ENCODE measurements at places on chromosomes 1 and 21. TPM values are rescaled to one million over a fixed set of nuclear protein-coding genes. Genes with fewer than 3 reads are reported as not detected.

The APOBEC4 gene
- total RNA-seq = 0.66 TPM

DNA sequence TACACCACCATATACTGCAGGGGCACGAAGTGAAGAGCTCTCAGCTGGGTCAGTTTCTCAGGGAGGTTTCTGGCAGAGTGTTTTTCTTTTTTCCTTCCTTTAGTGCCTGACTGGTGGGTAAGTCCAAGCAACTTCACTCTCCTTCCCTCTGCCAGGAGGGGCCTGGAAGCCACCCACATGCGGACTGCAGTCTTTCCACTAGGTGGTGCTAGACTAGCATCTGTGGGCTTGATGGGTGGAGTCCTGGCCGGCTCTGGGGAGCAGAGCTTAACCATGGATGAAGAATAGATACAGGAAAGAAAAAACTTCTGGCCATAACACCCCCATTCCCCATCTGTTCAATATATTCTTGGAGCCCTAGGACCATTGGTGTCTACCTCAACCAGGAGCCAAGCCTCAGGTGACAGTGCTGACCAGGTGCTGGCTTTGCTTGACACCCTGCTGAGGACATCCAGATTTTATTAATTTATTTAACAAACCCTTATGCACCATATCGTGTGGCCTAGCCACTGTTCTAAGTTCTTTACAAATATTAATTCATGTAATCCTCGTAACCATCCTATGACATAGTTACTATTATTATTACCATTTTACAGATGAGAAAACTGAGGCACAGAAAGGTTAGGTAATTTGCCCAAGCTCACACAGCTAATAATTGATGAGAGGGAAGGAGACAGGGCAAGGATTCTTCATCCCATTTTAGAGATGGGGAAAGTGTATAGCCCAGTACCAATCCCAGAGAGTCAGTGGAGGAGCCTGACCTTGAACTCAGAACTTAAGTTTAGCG is 126.7 kb upstream of the CSF3R start:
- no peak for DNase-seq

DNA sequence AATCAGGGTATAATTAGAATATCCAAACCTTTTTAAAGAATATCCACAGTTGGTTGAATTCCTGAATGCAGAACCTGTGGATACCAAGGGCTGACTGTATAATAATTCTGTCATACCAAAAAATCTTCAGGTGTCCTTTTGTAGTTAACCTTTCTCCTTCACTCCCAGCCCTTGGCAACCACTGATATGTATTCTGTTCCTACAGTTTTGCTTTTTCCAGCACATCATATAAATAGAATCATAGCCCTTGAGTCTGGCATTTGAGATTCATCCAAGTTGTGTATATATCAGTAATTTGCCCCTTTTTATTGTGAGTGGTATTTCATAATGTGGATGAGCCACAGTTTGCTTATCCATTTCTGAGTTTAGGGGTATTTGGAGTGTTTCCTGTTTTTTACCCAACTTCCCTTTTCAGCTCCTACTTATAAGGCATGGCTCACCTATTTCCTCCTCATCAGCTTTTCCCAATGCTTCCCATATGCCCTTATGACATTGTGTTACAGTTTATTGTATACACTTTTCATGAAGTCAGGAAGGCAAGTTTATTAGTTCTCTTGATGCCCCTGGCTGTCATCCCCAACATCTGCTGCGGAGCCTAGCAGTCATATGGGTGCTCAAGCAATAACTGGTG is 35.0 kb upstream of the AGO1 start:
- DNase-seq = no peak

DNA sequence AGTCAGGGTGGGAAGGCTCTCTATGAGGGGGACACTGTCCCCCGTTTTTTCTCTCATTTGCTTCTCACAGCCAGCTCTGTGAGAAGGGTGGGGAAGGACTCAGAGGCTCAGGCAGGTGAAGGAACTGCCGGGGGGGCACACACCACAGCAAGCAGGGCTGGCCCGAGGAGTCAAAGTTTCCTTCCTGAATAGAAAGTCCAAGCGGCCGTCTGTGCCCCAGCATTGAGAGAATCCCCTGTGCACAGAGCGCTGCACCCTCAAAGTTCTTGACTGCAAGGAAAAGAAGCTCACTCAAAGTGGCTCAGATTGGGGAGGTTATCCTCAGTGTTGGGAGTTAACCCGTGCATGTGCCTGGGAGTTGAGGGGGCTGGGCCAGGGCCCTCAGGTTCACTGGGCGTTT is 145.2 kb upstream of the AJAP1 start:
- no peak for DNase-seq
